ENCODE measurements at places on chromosomes 4 and X.

- no peak for DNase-seq
Measured at GRCh38 chr4:74969507-74970474, 36.9 kb downstream of the PARM1 start.

GRCh38 chr4:108982402-108983185 lies 219.7 kb upstream of the ETNPPL start:
- no peak for DNase-seq

DNA sequence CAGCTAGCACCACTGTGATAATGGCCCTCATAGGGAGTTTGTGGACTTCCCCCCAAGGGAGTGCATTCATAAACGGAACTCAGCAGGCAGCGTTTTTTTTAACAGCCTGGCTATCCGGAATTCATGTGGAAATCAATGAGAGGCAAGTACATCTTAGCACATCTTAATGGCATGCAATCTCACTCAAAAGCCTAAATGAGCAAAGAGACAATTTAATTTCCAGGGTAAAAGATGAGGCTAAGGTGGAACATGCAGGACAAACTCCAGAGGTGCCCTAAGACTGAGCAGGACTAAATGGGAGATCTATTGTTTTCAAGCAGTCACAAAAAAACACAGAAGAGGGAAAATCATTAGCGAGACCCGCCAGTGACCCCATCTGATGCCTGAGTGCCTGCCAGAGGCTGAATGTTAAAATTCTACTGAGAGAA lies 243.5 kb upstream of the KCNIP4 start:
- DNase-seq, result no peak

GRCh38 chr4:114464726-114465272 lies 133.8 kb upstream of the UGT8 start:
- DNase-seq, result no peak

GRCh38 chr4:95546221-95546620 lies 2.6 kb downstream of the UNC5C start:
- no peak for DNase-seq

- DNase-seq, result no peak
Measured at GRCh38 chrX:15343075-15343476, 7.8 kb upstream of the PIGA start.

- no peak for DNase-seq
Measured at GRCh38 chr4:184111233-184111832, 106.3 kb downstream of the ENPP6 start.

GRCh38 chr4:5082376-5082775 lies 31.1 kb downstream of the STK32B start:
- no peak for DNase-seq

DNA sequence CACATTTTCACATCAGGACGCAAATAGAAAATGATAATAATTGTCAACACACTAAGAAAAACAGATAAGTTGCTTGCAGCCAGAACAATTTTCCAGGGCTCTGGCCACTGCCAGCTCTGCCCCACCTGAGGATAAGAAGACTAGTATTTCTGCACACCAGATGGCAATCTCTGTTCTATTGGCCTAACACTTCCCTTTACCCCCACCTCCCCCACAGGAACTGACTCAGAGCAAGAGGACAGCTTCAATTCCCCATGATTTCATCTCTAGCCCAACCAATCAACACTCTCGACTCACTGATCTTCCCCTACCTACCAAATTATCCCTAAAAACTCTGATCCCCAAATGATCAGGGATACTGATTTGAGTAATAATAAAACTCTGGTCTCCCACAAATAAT lies 164.0 kb downstream of the SMARCA1 start:
- DNase-seq, result no peak

DNA sequence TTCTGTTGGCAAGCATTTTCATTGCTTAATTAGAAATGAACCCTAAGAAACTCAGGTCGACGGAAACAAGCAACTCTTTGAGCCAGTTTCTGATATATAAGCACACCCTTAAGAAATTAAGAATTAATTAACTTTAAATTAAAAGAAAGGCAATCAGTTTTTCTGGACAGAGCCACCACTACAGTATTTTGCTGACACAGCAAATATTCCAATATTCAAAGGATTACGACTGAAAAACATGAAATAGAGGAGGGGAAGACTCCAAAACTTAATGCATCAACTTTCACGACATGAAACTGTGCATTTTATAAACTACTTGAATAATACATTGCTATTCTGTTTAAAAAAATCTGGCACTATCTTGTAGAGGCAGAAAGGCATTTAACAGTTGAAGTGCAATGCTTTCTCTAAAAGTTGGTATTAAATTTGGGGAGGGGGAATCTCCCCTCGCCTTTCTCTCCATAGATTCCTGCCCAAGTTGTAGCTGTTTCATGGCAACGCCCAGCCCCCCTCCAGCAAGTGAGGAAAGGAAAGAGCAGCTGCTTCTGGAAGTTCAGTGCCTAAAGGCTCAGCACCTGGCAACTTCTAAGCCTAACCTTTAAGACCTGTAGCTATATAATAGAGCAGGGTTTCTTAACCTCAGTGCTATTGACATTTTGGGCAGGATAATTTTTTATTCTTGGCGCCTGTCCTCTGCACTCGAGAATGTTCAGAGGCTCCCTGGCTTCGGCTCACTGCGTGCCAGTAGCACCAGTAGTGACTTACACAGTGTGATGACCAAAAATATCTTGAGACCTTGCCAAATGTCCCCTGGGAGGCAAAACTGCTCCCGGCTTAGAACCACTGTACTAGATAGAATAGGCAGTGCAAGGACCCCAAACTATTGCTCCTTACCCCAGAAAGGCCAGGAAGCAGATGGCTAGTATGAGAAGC lies 6.7 kb upstream of the ZCCHC18 start:
- no peak for DNase-seq

DNA sequence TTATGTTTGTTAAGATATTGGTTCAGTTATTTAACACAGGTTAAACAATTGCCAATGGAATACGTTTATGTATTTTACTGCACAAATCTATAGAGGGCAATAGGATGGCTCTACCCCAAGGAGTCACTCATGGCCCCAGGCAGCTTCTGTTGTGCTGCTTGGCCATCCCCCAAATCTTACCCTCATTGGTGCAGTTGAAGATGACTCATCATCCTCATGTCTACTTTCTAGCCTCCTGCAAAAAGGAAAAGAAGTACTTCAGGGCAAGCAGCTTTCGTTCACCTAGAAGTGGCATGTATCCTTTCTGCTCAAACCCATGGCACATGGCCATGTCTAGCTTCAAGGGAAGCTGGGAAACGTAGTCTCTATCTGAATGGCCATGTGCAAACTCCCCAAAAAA lies 14.2 kb downstream of the PHOX2B start:
- DNase-seq, result no peak

GRCh38 chrX:1170243-1170642 lies 42.2 kb downstream of the CRLF2 start:
- no peak for DNase-seq

GRCh38 chrX:96692890-96693289 lies 8.2 kb downstream of the DIAPH2 start:
- DNase-seq, result no peak

DNA sequence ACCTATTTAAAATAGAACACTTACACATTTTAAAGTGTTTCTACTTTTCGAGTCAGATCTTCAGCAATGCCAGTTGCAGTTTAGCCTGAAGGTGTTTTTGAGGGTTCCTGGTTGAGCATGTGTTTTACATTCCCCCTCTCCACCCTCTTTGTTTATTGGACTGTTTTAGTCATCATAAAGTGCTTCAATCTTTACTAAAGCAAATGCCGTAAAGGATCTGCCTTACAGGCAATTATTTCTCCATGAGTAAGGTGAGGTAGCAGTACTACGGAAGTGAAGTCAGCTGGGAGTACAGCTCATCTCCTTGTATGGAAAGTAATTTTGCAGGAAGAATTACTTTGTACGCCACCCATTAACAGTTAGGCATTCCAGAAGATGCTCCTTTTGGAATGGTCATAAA lies 36.9 kb downstream of the PDLIM5 start:
- no peak for DNase-seq

- no peak for DNase-seq
Measured at GRCh38 chr4:151038452-151039157, 23.5 kb upstream of the LRBA start.

GRCh38 chrX:51614353-51615012 lies 4.2 kb downstream of the CENPVL3 start:
- peak; percentile 4 for DNase-seq

GRCh38 chrX:129783291-129783713 lies 3.6 kb downstream of the SASH3 start:
- peak; percentile 19 for DNase-seq

DNA sequence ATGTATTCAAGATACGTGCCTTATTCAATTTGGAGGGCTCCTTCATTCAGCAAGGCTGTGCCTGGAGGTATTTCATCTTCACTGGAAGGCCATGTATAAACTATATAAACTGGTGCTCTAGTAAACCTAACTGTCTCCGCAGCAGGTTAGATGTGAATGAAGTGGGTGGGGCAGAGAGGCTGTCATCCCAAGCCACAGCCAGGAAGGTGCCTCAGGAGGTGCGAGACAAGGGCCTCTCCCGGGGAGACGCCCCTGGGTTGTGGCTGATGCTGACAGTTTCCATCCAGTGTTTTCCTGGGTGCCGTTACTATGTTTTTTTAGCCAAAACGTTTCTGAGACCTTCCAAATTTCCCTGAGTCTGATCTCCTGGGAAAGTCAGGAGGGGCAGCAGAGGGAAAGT lies 221.5 kb upstream of the RPL34 start:
- DNase-seq, result no peak

- no peak for DNase-seq
Measured at GRCh38 chrX:67524950-67525691, 18.7 kb upstream of the AR start.

DNA sequence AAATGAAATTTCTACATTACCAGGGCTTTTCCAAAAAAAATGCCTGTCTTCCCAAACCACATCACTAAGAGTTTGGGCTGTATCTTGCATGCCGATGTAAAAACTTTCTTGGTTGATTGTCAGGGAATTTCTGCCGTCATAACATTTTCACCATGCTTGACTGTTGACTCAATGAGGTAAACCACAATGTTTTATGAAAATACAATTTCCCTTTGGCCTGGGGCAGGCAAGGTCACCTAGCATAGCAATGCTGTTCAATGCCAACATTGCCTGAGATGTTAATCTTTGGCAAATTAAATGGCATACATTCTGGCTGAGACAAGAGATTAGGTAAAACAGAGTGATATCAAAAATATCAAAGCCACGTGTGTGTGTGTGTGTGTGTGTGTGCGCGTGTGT lies 137.1 kb upstream of the TBL1X start:
- DNase-seq, result no peak

DNA sequence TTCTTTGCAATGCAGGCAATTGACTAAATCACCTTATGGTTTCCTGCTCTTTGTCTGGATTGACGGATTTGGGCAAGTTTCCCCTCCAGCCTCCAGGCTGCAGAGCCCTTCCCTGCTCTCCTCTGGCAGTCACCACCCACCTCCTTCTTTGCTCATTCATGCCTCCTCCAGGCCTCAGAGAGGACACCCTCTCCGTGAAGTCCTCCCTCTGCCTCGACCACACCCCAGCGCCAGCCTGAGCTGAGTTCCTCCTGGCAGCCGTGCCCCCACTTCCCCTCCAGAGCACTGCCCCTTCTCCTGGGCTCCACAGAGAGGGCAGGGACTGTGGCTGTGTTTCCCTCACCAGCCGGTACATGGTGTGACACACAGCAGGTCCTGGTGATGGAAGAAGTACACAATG lies 53.7 kb downstream of the DCTD start:
- no peak for DNase-seq

DNA sequence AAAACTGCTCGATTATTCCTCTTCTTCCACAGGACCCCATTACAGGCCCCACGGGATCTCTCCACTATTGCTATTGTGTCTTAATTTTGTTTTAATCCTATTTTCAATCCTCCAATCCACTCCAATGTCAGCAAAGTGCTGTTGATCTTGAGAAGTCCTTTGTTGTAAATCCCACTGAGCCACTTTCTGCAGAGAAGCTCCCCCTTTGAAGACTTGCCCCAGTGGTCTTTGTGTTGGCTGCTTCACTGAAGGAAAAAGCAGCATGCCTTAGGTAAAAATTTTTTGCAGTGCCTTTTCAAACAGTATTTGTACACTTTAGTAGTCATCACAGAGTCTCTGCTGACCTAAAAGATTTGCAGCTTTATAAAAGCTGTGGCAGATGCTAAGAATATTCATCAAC lies 252.0 kb upstream of the SLC7A11 start:
- no peak for DNase-seq

GRCh38 chr4:152021788-152022438 lies 261.1 kb upstream of the GATB start:
- DNase-seq, result no peak

- no peak for DNase-seq
Measured at GRCh38 chr4:84258905-84259830, 239.9 kb downstream of the NKX6-1 start.

DNA sequence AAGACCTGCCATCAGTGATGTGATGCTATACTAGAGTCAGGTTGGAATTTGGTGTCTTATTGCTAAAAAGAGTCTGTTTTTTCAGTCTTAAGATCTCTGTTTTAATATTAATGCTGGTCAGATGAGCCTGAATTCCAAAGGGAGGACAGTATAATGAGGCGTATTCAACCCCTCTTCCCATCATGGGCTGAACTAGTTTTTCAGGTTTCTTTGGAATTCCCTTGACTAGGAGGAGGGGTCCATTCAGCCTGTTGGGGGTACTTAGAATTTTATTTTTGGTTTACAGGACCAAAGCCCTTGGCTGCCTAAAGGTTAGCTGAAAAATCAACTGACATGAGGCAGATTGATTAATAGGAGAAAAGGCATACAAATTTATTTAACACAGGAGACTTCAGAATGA lies 24.1 kb upstream of the PI4K2B start:
- DNase-seq, result no peak

DNA sequence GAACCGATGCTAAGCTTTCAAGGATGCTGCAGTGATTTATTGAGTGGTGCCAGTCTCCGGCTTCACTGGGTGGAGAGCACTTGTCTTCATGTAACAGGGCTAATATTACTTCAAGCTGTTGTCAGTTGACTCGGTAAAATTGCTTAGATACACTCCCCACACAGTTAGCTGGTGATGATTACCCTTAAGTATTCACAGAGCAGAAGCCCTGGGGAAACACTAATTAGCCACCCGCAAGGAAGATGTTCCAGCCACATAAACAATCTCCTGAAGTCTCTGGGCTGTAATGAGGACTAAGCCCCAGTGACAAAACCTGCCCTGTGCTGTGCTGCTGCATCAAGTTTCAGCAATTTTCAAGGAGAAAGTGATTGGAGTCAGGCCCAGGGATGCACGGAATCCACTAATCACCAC lies 37.3 kb upstream of the GK2 start:
- no peak for DNase-seq

DNA sequence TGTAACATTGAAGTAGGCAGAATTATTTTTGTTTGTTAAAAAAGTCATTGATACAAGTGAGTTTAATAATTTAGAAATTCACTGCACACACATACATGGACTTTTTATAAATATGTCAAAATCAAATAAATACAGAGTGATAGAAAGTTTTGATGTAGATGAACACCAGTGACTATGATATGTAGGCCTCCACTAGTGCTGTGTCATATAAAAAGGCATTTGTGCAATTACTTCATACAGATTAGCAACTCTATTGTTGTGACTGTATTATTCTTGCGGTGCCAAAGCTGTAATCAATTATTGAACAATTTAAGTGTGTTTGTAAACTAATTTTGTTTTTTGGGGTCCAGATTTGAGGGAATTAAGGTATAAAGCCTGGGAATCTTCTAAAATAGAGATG lies 366.2 kb upstream of the PITX2 start:
- DNase-seq, result no peak

All from stimulated activated CD4-positive, alpha-beta T cell treated with anti-CD3 and anti-CD28 coated beads, Interleukin-4, amount 100 ng/mL, for 24 hours (primary cell).